ENCODE measurements at places on chromosomes 5 and 9. TPM values are rescaled to one million over a fixed set of nuclear protein-coding genes. Genes with fewer than 3 reads are reported as not detected.

Gene SLC6A19
- total RNA-seq: not detected

Gene IRX2
- not detected for total RNA-seq

GRCh38 chr5:14726066-14726838 lies 61.7 kb downstream of the OTULIN start:
- H3K4me1 ChIP-seq: peaks cover 12% of the 10 kb centered on the region
- no peak overlapping the region for H3K4me3 ChIP-seq
- H3K27ac ChIP-seq: no peak overlapping the region
- no peak for DNase-seq
- H3K27me3 ChIP-seq: no peaks in the 10 kb centered on the region

DNA sequence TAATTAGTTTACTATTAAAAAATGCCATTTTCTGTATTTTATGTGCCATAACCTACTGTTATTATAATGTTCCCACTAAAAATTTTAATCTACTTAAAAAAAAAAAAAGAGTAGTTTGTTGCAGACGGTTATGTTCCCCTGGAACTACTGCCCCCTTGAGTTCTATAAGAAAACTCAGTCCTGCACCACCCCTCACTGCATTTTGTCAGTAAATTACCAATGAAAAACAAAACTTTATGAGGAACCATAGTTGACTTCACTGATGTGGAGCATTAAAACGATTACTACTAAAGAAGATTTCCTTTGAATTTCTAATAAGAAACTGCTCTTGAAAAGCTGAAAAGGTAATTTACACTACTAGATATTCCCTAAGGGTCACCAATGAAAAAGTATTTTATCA lies 288.7 kb downstream of the FBXL17 start:
- H3K4me1 ChIP-seq: no peaks in the 10 kb centered on the region
- H3K36me3 ChIP-seq: no peaks in the 10 kb centered on the region

Gene PLK2
- total RNA-seq: 10.9 TPM

Gene LCN1
- not detected for total RNA-seq

DNA sequence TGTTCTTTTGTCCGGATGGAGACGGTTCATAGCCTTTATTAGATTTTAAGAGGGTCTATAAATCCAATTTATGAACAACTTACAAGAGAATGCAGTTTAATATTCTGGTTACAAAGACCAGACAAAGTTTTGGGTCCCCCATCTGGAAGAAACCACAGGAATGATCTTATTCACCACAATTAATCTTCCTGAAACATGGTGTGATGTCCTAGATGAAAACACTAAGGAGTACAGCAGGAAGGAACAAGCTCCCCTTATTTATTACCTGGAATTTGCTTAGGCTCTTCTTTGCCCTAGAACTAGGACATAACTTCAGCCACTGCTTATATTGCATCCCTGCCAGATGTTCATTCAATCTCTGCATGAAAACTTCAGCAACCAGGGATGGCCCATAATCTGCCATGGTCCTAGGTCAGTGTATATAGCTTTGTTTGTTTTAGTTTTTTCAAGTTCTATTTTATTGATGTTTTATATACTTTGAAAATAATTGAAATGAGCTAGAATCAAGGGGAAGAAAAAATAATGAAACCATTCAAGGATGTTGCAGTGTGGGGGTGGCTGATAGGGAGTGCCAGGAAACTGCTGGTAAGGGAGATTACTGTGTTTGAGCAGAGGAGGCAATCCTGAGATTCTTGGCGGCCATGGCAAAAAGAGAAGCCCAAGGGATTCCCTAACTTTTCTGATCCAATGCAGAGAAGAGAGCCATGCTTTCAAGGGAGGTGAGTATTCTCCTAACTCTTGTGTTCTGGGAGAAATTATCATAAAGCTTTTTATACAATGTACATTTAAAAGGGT lies 16.8 kb downstream of the TXNDC8 start:
- peaks cover 9% of the 10 kb centered on the region for H3K4me1 ChIP-seq
- H3K4me3 ChIP-seq: no peak overlapping the region

GRCh38 chr5:99156688-99157087 lies 227.9 kb upstream of the CHD1 start:
- H3K36me3 ChIP-seq: no peaks in the 10 kb centered on the region
- no peak for DNase-seq
- H3K4me1 ChIP-seq: no peaks in the 10 kb centered on the region

Gene TMEM171
- total RNA-seq: not detected

Gene MAT2B
- 76.4 TPM for total RNA-seq

GRCh38 chr9:8660383-8660782 lies 860.8 kb upstream of the DMAC1 start:
- no peak for DNase-seq
- no peaks in the 10 kb centered on the region for H3K4me1 ChIP-seq
- no peak overlapping the region for H3K27ac ChIP-seq
- no peaks in the 10 kb centered on the region for H3K27me3 ChIP-seq
- no peaks in the 10 kb centered on the region for H3K36me3 ChIP-seq
- no peak overlapping the region for H3K4me3 ChIP-seq

Gene DMRT2
- total RNA-seq: not detected

- no peak for DNase-seq
- peaks cover 15% of the 10 kb centered on the region for H3K4me1 ChIP-seq
- H3K27ac ChIP-seq: no peak overlapping the region
Observed at GRCh38 chr5:135141303-135142268, 107.6 kb upstream of the PITX1 start.

Gene FOXD4L4
- 0.29 TPM for total RNA-seq

GRCh38 chr5:60223342-60223741 lies 329.8 kb upstream of the PDE4D start:
- H3K36me3 ChIP-seq: no peaks in the 10 kb centered on the region
- H3K27ac ChIP-seq: no peak overlapping the region
- H3K4me1 ChIP-seq: no peaks in the 10 kb centered on the region
- no peak for DNase-seq
- no peaks in the 10 kb centered on the region for H3K27me3 ChIP-seq

DNA sequence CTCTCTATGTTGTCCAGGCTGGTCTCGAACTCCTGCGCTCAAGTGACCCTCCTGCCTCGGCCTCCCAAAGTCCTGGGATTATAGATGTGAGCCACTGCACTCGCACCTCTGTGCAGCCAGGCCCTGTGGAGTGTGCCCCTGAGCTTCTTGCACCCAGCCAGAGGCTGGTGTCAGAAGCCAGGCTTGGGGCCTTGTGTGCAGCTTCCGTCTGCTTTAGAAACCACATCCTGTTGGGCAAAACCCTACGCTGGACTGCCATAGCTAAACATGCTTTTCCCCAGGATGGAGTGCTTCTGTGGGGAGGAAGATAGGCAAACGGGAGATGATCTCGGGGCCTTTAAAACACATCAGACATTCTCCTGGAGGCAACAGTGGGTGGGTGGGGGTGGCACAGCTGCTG lies 40.1 kb downstream of the PRRT1B start:
- no peak for DNase-seq
- H3K27ac ChIP-seq: peak overlapping the region; percentile 70
- H3K4me3 ChIP-seq: no peak overlapping the region
- peaks cover 93% of the 10 kb centered on the region for H3K36me3 ChIP-seq

Gene LPAR1
- not detected for total RNA-seq

- H3K27ac ChIP-seq: no peak overlapping the region
- H3K4me1 ChIP-seq: no peaks in the 10 kb centered on the region
- no peak overlapping the region for H3K4me3 ChIP-seq
- no peak for DNase-seq
- peaks cover 3% of the 10 kb centered on the region for H3K27me3 ChIP-seq
Observed at GRCh38 chr5:116759860-116760640, 185.4 kb upstream of the SEMA6A start.

- no peak overlapping the region for H3K4me3 ChIP-seq
- H3K4me1 ChIP-seq: no peaks in the 10 kb centered on the region
Observed at GRCh38 chr5:44729536-44729935, 79.2 kb upstream of the MRPS30 start.

Gene IFNA2
- total RNA-seq: not detected

Gene MAP1B
- 0.10 TPM for total RNA-seq

- no peaks in the 10 kb centered on the region for H3K27me3 ChIP-seq
- H3K4me3 ChIP-seq: no peak overlapping the region
- no peaks in the 10 kb centered on the region for H3K36me3 ChIP-seq
- DNase-seq: no peak
Observed at GRCh38 chr9:91211919-91212318, 149.8 kb downstream of the AUH start.

Gene CDKN2A
- total RNA-seq: 6.7 TPM

Gene OR1J2
- not detected for total RNA-seq

- H3K36me3 ChIP-seq: no peaks in the 10 kb centered on the region
- H3K4me3 ChIP-seq: no peak overlapping the region
- H3K4me1 ChIP-seq: no peaks in the 10 kb centered on the region
- DNase-seq: no peak
Observed at GRCh38 chr9:77820293-77820954, 172.3 kb upstream of the GNA14 start.

Gene GPR150
- 0.60 TPM for total RNA-seq

DNA sequence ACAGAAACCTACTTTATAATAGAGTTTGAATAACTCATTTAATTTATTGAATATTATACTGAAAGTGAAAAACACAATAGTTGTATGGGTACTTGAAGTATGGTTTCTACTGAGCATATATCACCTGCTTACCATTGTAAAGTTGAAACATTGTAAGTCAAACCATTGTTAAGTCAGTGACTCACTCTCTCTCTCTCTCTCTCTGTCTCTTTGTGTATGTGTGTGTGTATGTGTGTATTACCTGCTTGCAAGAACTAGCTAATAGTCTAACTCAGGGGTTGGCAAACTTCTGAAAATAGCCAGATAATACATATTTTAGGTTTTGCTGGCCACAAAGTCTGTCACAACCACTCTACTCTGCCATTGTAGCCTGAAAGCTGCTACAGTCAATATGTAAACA lies 564.3 kb upstream of the ZNF608 start:
- H3K27ac ChIP-seq: no peak overlapping the region
- H3K4me1 ChIP-seq: no peaks in the 10 kb centered on the region
- no peaks in the 10 kb centered on the region for H3K36me3 ChIP-seq
- H3K27me3 ChIP-seq: no peaks in the 10 kb centered on the region

DNA sequence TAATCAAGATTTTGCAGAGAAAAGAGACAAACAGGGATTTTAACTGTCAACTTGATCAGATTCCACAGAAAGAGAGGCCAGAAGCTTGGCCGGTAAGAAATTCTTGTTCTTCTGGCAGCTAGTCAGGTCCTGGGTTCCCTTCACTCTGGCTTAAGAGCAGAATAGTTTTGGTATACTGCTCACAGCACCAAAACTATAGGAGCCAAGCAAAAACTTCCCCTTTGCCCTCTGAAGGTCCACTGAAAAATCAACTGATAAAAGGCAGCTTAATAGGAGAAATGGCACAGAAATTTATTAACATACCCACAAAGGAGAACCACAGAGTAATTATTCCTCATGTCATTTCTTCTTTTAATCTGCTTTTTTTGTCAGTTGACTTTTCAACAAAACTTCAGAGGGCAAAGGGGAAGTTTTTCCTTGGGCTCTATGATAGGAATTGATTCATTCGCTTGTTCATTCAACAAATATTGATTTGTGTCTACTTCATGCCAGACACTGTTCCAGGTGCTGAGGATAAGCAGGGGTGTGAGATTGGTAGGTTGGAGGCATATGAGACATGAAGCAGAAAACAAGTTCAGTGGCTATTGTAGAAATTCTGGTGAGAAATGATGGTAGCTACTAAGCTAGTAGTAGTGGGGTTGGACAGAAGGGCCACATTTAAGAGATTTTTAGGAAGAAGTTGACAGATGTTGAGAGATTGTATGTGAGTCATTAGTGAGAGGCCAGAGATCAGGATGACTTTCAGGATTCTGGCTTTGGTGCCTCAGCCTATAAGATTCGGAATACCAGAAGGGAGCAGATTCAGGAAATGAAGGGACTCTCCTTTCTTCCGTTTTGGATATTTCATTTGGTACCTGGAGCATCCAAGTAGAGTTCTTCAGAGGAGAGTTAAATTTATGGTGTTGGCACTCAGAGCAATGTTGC lies 20.6 kb upstream of the NNT start:
- H3K4me1 ChIP-seq: no peaks in the 10 kb centered on the region
- DNase-seq: no peak
- H3K27me3 ChIP-seq: no peaks in the 10 kb centered on the region
- peaks cover 8% of the 10 kb centered on the region for H3K36me3 ChIP-seq
- H3K4me3 ChIP-seq: no peak overlapping the region

- H3K36me3 ChIP-seq: no peaks in the 10 kb centered on the region
- no peaks in the 10 kb centered on the region for H3K4me1 ChIP-seq
- no peak overlapping the region for H3K4me3 ChIP-seq
- no peaks in the 10 kb centered on the region for H3K27me3 ChIP-seq
- no peak for DNase-seq
Observed at GRCh38 chr5:7330256-7330655, 65.7 kb upstream of the ADCY2 start.

- H3K36me3 ChIP-seq: no peaks in the 10 kb centered on the region
- no peaks in the 10 kb centered on the region for H3K27me3 ChIP-seq
- H3K27ac ChIP-seq: no peak overlapping the region
- H3K4me3 ChIP-seq: no peak overlapping the region
Observed at GRCh38 chr9:105158898-105159297, 85.6 kb upstream of the SLC44A1 start.

Gene ZFP2
- 0.44 TPM for total RNA-seq

Gene FOXD4L6
- not detected for total RNA-seq

- H3K4me1 ChIP-seq: peaks cover 57% of the 10 kb centered on the region
- peak; percentile 36 for DNase-seq
- no peaks in the 10 kb centered on the region for H3K27me3 ChIP-seq
Observed at GRCh38 chr9:93028448-93029006, 30.0 kb upstream of the SUSD3 start.

DNA sequence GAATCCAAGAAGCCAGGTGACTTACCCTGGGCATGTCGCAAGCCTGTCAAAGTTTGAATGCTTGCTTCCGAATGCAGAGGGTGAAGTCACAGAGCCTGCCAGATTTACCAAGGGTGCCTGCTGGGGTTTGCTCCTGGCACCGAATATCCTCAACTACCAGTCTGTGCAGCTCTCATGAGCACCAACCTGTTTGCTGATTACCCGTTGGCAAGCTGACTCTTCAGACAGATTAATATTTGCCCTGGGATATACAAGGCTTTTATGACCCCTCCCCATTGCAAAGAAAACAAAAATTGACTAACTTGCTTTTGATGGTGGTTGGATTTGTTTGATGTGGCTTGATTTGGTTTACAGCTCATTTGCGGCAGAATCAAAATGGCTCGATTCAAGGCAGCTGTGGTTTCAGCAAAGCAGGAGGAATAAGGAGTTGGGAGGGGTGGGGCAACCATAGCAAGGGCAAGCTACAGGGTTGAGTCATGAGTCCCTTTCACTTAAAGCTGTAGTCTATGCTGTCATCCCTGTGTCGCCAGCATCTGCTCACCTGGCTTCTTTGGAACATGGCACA lies 82.3 kb upstream of the AGXT2 start:
- no peak overlapping the region for H3K27ac ChIP-seq
- no peaks in the 10 kb centered on the region for H3K36me3 ChIP-seq
- H3K27me3 ChIP-seq: peaks cover 19% of the 10 kb centered on the region
- H3K4me1 ChIP-seq: no peaks in the 10 kb centered on the region

Gene NSMF
- total RNA-seq: 22.5 TPM

DNA sequence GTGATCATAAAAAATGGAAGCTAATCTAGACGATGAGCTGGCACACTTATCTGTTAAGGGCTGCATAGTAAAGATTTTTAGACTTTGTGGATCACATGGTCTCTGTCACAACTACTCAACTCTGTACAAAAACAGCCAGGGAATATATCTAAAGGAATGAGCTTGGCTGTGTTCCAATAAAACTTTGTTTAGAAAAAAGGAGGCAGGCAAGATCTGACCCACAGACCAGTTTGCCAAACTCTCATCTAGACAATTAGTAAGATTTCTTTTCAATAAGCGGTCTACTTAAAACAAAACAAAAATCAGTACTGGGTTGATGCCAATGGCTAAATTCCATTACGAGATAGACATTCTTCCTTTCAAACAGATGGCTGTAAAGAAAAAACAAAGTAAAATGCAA lies 53.0 kb upstream of the RETREG1 start:
- H3K27me3 ChIP-seq: no peaks in the 10 kb centered on the region
- no peaks in the 10 kb centered on the region for H3K36me3 ChIP-seq
- no peak for DNase-seq
- H3K27ac ChIP-seq: no peak overlapping the region
- no peaks in the 10 kb centered on the region for H3K4me1 ChIP-seq
